ENCODE measurements at places on chromosomes 2 and 18.

GRCh38 chr2:107808959-107809358, 17.7 kb upstream of the RGPD4 start:
- DNase-seq = no peak

GRCh38 chr2:32377928-32378327, 21.1 kb downstream of the BIRC6 start:
- no peak for DNase-seq

DNA sequence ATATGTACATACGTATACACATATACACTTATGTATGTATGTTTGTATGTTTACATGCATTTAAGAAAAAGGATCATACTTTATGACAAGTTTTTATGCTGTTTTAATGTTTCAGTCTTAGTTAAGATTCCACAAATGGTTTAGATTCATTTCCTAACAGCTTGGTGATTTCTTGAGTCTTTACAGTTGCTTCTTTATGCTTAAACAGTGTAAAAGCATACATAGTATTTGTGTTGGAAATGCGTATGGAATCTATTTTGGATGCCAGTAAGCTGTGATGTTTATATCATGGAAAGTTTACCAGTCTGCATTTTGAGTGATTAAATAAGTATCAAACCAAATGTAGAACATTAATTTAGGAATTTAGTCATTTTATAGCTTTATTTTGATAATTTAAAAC, 55.4 kb downstream of the AGFG1 start:
- DNase-seq = no peak

DNA sequence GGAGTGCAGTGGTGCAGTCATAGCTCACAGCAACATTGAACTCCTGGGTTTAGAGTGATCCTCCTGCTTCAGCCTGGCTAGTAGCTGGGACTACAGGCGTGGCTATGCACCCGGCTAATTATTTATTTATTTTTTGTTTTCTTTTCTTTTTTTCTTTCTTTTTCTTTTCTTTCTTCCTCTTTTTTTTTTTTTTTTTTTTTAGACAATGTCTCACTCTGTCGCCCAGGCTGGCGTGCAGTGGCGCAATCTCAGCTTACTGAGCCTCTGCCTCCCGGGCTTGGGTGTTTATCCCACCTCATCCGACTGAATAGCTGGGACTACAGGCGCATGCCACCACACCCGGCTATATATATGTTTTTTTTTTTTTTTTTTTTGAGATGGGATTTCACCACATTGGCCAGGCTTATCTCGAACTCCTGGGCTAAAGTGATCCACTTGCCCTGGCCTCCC, 1.4 kb upstream of the ANXA4 start:
- peak; percentile 43 for DNase-seq

DNA sequence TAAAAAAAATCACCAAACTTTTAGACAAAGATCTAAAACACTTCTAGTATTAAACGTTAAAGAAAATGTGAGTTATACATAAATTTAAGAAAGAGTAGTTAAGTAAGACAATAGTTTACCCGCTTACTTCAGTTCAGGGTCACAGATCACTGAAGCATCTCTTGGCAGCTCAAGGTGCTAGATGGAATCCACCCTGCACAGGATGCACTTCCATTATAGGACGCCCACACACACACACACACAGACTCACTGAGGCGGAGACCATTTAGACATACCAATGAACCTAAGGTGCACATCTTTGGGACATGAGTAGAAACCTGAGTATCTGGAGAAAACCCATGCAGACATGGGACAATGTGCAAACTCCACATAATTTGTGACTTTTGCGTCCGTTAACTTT, 630.6 kb upstream of the ZNF804A start:
- DNase-seq = no peak

GRCh38 chr2:43300781-43301583, 74.6 kb upstream of the ZFP36L2 start:
- DNase-seq = no peak

- DNase-seq = no peak
Measured at GRCh38 chr2:197235711-197236110, 74.9 kb downstream of the ANKRD44 start.

DNA sequence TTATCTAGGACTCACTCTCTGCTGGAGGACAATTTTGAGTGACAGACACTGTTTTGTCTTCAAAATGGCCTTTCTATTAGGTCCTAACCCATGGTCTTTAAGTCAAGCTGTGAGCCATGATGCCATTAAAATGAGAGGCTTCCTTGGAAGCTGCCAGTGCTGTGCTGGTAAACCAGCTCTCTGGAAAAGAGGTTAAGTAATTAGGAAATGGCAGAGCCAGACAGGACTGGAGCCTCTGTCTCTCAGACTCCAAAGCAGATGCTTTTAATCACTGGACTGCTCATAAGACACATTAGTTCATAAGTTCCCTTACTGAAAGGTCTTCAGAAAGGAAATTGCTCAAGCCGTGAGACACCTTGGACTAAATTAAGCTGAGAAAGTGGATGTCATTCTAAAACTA, 25.8 kb upstream of the LHCGR start:
- no peak for DNase-seq

DNA sequence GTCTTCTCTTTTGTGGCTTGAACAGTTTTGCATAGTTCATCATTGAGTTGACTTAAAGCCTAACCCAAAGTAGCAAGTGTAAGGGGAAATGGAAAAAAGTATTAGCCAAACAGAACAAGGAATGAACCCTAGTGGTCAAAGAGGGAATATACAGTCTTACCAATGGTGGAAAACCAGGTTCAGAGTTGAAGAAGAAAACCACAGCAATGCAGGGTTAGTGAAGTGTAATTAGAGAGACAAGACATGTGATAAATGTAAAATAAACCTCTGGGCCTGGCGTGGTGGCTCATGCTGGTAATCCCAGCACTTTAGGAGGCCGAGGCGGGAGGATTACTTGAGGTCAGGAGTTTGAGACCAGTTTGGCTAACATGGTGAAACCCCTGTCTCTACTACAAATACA, 2.4 kb downstream of the TTN start:
- DNase-seq = no peak

GRCh38 chr2:15173501-15173900, 387.6 kb downstream of the NBAS start:
- DNase-seq = no peak

- peak; percentile 8 for DNase-seq
Measured at GRCh38 chr2:48711343-48711742, 44.2 kb downstream of the LHCGR start.

DNA sequence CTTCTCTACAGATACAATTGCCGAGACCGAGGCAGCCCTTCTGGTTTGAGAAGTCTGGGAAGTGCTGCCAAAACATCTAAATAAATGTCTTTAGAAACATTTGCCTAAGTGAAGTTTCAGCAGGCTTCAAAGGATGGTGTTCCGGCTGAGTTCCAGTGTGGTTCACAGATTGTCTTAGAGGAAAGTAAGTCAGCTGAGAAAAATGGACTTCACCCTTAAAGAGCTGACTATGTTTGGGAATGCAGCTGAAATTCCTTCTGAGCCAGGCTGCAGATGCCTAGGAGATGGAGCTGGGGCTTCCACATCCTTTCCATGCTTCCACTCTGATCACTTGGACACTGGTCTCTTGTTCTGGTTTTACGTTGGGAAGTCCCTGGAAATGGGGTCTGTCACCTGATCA, 83.6 kb downstream of the FHOD3 start:
- DNase-seq = no peak

- DNase-seq = no peak
Measured at GRCh38 chr2:68834737-68835376, 36.3 kb downstream of the BMP10 start.

DNA sequence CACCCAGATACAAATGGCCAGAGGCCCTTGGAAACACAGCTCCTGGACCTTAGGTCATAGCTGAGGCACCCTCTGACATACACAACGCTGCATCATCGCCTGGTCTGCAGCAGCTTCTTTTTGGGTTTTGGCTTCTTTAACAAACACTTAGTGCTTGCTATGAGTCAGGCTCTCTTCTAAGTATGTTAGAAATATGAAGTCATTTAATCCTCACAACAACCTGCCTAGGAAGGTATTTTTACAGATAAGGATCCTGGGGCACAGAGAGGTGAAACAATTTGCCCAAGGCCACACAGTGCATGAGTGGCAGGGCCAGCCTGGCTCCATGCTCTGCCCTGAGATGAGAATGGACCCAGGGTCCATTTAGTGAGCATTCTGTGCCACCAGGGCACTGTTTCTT, 96.6 kb downstream of the TMEM17 start:
- peak; percentile 10 for DNase-seq

DNA sequence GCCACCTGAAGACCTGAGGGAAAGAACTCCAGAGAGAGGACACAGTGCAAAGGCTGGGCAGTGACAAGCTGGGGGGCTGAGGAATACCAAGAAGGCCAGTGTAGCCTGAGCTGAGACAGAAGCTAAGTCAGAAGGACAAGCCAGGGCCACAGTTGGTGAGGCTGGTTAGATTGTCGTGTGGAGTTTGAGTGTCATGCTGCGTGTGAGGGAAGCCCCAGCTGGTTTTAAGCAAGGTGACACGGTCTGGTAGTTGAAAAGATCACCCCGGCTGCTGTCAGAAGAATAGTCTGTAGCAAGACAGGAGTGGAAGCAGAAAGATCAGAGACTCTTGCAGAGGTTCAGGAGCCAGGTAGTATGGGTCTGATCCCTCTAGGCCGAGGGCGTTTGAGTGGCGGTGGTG, 50.6 kb upstream of the RMDN2 start:
- DNase-seq = no peak

- no peak for DNase-seq
Measured at GRCh38 chr2:144643537-144644336, 123.8 kb upstream of the ZEB2 start.

DNA sequence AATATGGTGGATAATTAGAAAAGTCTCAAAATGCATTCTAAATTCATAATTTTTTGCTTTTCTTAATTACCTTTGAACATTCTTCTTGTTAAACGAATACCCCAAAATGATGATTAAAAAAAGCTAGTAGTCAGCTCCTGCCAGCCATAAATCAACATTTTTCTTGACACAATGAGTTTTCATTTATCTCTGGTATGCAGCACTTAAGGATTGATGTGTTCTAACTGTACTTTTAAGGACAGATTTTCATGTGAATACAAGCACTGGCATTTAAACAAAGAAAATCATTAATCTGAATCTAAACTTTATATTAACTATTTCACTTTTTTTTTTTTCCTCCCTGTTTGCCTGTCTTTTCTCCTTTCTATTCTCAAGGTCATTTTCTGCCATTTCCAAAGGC, 976.8 kb downstream of the TMEM182 start:
- DNase-seq = no peak

GRCh38 chr2:190382851-190383250, 25.3 kb upstream of the MFSD6 start:
- no peak for DNase-seq

- DNase-seq = no peak
Measured at GRCh38 chr18:57207124-57207916, 60.4 kb downstream of the BOD1L2 start.
